ENCODE measurements at places on chromosomes 7 and 10. TPM values are rescaled to one million over a fixed set of nuclear protein-coding genes. Genes with fewer than 3 reads are reported as not detected.

ATOH7 gene
- polyA plus RNA-seq: 1.2 TPM

GPR26 gene
- not detected for polyA plus RNA-seq

CALCR gene
- 0.08 TPM for polyA plus RNA-seq

GJD4 gene
- not detected for polyA plus RNA-seq

ASZ1 gene
- polyA plus RNA-seq: 0.05 TPM

IFIT1B gene
- 1.6 TPM for polyA plus RNA-seq

DNA sequence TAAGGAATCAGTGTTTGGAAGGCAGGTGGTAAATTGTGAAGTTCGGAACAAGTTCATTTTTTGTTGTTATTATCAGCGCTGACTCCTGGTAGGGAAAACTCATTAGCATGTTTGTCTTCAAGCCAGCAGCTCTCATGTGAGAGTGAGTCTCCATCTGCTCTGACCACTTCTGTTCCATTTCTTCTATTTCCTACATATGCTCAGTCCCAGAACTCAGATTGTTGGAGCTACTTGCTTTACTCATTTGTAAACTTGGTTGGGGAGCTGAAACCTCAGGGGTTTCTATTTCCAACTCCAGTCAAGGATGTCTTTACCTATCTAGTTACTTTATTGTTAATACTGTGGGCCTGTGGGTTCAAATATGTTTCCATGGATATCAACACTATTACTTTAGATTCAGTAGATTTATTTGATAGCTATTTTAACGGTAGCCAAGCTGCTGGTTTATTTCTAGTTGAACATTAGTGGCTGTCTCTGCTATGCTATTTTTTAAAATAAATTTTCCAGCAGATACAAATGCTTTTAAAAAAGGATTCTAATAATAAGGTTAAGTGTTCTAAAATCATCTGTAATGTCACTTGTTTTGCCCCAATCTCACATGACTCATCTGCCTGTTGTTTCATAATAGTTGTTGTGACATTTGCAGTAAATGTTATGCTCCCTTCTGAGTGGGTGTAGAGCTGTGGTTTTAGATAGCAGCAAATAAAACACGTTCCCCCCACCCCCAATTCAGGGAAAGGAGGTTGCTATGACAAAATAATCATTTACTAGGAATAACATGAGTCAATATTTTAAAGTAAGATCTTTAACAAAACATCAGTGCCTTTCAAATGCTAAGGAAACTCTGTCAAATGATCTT, 143.3 kb downstream of the HDAC9 start:
- no peak for DNase-seq

GRCh38 chr7:110800984-110801383, 289.9 kb upstream of the LRRN3 start:
- no peak for DNase-seq

DNA sequence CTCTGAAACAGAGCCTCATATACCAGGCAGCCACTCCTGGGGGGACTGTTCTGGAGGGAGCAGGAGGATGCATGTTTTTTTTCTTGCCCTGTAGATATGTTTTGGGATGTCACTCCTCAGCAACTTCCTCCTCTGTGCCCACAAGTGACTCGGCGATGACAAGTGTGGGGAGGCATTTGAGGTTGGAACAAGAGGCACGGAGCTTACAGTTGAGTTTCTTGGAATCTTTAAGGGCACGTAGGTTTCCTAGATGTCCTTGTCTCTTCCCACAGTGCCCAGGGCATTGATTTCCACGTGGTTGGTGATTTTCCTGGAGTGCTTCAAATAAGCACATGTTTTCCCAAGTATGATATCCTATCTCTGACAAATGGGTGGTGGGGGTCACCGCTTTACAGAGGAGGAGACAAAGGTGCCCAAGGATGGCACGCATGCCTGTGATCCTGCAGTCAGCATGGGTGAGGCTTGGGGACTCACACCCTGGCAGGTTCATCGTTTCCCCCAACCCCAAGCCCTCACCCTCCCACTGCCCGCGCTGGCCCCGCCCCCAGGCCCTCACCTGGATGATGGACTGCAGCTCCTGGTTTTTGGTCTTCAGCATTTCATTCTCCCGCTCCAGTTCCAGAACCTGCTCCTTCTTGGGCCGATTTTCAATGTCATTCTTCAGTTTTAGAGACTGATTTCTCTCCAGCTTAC, 95.2 kb upstream of the GNA12 start:
- no peak for DNase-seq

DNA sequence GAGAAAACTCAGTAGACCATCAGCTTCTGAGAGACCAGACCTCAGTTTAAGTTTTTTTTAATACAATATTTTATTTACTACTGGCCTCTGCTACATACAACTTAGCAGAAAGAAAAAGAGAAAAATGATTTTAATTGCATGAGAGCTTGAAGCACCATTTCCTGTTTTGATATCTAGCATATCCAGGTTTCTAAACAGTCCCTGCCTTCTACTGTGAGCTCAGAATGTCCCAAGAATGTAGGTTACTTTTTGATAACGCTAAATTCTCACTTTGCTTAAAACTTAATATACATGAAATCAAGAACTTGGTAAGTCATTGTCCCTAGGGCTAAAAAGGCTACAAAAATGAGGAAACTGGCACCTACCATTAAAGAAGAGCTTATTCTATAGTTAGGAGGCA, 7.0 kb downstream of the TMEM243 start:
- DNase-seq: no peak

DNA sequence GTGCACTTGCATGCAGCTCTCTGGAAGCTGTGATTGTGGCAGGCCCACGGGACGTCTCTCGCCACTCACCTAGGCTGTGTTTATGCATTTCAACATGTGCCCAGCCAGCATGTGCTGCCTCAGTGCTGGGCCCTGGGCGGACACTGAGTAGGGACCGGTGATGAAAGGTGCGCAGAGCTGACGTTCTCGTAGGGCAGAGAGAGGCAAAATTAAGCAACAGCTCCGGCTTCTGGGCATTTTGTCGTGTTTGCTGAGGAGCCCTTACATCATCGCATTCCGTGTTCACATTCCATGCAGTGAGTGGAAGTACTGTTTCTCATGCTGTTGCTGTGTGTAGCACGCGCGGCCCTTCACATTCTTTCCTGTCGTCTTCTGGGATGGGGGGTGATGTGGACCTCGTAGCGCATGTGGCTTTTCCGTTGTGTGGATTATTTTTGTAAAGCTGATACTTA, 50.5 kb downstream of the PRF1 start:
- DNase-seq: no peak

DNA sequence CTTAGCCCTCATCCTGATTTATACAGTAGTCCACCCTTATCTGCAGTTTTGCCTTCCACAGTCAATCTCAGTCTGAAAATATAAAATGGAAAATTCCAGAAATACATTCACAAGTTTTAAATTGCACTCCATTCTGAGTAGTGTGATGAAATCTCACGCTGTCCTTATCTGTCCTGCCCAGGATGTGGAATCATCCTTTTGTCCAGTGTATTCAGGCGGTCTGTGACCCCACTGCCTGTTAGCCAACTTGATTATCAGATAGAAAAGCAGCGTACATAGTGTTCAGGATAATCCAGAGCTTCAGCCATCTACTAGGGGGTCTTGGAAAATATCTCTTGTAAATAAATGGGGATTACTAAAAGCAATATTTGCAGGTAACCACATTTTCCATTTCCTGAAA, 146.3 kb downstream of the MALRD1 start:
- DNase-seq: no peak

DNA sequence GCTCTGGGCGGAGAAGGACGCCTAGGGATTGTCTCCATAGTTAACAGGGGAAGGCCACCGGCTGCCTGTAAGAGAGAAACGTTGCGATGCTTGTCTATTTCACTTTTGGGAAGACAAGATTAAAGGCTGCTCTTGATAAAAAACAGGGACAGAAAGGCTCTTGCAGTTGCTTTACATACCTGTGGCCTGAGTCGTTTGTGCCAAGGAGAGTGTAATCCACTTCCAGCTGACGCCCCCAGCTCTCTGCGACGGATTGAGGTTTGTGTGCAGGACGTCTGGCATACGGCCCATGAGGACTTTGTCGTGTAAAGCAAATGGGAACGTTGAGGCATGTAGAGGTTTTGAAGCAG, 1.1 kb downstream of the MAP3K8 start:
- DNase-seq: no peak

DNA sequence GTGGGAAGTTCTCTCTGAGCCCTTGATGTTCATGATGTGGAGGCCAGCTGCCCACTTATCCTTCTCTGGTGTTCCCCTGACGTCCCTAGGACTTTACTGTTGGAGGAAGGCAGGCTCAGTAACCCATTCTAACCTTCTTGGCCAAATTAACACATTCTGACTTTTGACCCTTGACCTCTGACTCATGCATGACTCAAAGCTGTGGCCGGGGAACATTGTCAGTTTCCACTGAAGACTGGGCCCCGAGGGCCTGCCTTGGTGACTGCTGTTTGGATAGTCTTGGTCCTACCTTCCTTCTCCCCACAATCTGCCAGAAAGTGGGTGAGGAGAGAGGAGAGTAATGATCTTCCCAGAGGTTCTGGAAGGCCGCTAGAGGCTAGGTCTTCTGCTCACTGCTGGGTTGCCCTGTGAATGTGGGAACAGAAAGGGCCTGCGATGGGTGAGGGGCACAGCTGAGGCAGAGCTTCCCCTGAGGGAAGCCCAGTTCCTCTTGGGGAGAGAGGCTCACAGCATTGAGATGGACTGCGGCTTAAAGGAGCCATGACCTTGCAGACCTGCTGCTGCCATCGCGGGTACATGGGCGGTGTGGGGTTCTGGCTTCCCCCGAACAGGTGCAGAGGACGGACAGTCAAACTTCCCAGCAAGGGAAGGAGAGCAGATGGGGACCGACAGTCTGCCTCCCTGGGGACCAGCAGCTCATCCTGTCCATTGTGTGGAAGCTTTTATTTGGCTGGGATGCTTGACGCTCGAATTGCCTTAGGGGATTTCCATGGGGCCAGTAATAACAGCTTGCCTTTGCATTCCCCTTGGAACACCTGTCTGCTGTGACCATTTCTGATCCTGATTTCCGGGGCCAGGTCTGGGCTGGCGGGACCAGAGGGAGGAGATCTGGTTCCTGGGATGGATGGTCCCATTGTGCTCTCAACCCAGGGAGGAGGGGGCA, 43.8 kb downstream of the ADAMTS14 start:
- no peak for DNase-seq

GRCh38 chr10:86671419-86671818, 3.1 kb downstream of the LDB3 start:
- DNase-seq: no peak

DNA sequence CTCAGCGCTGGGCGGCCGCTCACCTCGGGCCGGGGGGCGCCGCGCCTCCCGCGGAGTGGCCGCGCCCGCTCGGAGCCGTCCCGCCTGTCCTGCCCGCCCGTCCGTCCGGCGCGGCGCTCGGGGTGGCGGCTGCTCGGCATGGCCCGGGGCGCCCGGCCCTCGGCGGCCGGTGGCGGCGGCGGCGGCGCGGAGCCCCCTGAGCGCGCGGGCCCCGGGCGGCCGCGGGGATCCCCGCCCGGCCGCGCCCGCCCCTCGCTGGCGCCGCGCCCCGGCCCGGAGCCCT, 338 bp downstream of the SDK1 start:
- no peak for DNase-seq

- DNase-seq: no peak
Observed at GRCh38 chr7:38452681-38453108, 178.5 kb downstream of the AMPH start.

GRCh38 chr7:1083729-1084657, 3.9 kb upstream of the GPER1 start:
- no peak for DNase-seq

DNA sequence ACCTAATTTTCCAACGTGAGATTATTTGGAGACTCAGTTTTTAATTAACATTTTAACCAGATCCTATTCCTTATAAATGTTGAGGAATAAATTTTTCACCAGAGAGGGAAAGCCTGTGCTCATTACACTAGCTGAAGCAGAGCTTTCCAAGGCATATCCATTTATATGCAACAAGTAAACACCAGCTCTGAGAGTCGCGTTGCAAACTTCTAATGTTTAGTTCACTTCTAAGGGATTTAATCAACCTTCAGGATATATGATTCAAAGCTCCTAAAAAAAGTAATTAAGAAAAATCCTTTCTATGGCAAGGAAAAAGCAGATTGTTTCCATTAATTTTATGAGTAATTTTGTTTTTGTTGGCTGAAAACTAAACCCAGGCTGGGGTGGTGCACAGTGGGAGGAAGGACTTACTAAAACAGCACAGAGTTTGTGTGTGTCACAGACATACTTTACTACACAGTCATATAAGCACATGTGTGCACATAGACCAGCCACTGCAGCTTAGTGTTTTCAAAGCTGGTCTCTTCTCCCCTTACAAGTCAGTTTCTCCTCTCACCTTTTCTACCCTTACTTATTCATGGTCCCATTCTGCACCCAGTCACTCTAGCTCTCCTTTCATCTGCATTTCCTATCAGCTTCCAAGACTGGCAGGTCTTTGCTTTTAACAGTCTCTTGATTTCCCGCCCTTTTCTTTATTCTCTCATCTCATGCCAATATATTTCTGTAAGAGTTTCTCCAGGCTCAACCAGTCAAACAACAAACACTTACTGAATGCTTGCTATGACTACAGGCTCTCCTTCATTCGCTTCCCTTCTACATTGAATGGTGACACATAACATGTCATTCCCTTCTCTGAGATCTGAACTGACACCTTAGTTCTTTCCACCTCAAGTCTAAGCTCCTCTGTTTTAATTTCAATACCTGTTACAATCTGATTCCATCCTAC, 81.1 kb upstream of the FZD1 start:
- DNase-seq: no peak

DNA sequence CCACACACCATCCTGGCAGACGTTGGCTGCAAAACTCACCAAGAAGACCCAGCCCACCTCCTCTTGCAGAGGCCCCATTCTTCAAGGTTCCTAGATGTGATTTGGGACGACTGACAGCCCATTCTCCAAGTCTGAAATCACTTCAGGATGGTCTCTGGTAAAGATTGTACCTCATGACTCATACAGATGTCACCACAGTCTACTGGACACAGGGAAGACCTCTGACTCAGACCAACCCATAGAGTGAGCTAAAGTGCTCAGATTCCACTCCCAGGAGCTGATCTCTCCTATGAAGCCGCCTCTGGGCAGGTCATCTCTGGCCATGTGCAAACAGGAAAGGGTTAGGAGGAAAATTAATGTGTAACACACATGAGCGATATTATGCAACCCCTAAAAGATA, 102.4 kb upstream of the VWC2 start:
- no peak for DNase-seq

DNA sequence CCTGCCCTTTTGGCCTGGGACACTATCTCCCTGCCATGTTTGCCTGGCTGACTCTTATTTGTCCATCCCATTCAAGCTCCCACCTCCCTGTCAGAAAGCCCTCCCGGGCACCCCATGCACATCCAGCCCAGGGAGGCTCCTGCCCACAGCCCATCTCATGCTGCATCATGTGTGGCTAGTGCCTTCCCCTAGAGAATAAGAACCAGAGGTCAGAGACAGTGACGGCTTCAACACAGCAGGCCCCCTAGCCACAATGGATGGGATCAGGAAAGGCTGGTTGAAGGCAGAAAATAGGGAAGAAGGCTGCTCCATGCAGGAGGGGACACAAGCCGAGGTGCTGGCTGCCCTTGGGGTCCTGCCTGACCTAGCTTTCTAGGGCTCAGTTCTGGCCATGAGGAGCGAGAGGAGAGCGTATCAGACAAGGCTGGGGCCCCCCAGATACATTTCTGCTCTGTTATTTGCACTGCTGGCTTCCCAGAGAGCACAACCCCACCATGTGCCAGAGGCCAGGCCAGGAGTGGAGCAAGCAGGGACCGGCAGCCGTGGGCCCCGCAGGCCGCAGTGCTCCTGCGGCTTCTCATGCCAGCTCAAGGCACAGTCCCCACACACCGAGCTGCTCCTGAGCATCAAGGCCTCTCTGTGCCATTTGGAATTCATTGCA, 161.1 kb upstream of the ZMIZ1 start:
- DNase-seq: no peak
